ENCODE measurements at places on chromosomes 4 and X.

DNA sequence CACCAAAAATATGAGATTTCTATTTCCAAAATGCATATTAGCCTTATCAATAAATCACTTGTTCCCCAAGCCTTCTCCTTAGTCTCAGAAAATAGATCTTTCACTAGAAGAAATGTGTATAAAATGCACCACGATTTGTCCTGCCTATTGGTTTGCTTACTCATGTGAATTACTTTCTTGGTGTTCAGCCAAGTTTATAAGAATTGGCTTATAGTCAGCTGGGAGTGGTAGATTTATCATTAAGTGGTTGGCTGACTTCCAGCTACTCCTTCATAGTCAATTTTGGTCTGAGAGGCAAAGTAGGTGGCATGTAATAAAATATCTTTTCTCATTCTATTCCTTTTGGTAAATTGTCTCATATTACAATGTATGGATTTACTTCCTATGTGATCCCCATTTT, 1.3 kb downstream of the SULT1E1 start:
- no peak for DNase-seq

- no peak for DNase-seq
Observed at GRCh38 chrX:24491741-24492140, 26.7 kb downstream of the PDK3 start.

DNA sequence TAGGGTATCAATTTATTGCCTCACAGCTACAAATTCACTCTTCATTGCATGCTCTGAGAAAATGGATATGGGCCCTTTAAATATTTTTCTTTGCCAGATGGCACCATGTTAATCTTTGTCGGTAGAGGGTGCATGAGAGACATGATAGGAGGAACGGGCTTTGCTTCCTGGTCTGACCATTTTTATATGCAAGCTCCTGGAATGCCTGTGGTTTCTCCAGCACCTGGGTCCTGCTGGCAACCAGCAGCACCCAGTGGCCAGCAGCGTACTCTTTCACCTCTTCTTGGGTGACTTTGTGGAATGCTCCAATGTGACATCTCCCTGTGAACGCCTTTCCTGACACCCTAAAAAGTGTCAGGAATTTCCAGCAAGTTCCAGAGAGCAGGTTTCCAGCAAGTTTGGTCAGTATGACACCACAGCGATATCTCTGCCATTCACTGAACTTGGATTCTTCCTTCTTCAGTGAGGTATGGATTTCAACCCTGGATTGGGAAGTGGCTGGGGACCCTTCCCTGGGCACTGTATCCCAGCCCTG, 140.3 kb upstream of the PGRMC2 start:
- no peak for DNase-seq

DNA sequence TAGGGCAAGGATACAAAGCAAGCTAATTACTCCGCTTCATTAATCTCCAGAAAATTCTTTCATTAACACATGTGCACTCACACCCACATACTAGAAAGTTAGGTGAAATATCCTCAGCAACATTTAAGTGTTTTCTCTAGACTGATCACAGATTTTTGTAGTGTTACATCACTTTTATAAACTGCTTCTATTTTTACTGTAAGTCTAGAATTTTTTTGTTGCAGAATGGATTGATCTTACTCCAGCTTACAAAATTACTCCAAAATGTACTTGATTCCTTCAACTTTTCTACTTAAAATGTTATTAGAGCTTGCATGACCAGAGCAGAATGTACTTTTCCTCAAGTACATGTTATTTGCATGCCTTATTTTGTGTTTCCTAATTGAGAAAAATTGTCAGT, 2325.2 kb downstream of the PCDH7 start:
- DNase-seq = no peak

- no peak for DNase-seq
Observed at GRCh38 chr4:30396772-30397475, 323.2 kb upstream of the PCDH7 start.

GRCh38 chrX:132692526-132692925, 203.7 kb upstream of the MBNL3 start:
- DNase-seq = no peak

DNA sequence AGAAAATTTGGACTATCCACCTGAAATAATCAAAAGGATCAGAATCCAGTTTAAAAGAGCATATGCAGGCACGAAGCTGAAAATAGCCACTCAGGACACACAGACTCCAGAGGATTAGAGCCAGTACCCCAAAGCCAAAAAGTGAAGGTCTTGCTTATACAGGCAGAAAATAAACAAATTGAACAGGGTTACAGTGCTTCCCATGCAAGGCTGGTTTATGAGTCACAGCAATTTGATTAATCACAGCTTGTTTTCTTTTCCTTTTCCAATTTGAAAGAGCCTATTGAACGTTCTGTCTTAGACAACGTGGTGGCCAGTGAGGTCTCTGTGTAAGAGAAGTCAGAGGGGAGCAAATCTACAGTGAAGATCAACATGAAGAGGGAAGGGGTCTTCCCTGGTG, 10.2 kb downstream of the HGFAC start:
- DNase-seq = no peak

- peak; percentile 6 for DNase-seq
Observed at GRCh38 chr4:118865091-118865708, 23.5 kb upstream of the SYNPO2 start.
